T-helper 2 cell treated with Interferon-gamma antibody and Interleukin-4, amounts not matched to agents 100 ng/mL and 5 ng/mL, for 36 hours (primary cell): ENCODE measurements at places on chromosomes 11 and 22. TPM values are rescaled to one million over a fixed set of nuclear protein-coding genes. Genes with fewer than 3 reads are reported as not detected.

ZC3H7B gene
- total RNA-seq: 55.1 and 55.6 TPM in 2 replicates

ASRGL1 gene
- total RNA-seq: 10.8 and 11.3 TPM in 2 replicates

DNAJB7 gene
- not detected in 2 replicates for total RNA-seq

CCDC116 gene
- total RNA-seq: 0.23 and 0.66 TPM in 2 replicates

RCOR2 gene
- total RNA-seq: 0.16 and 0.25 TPM in 2 replicates

PI4KA gene
- total RNA-seq: 115 and 119 TPM in 2 replicates

YPEL4 gene
- total RNA-seq: 0.25 and 0.48 TPM in 2 replicates

HEPHL1 gene
- total RNA-seq: not detected in 2 replicates

OR5AL1 gene
- not detected in 2 replicates for total RNA-seq

BEST1 gene
- not detected in 2 replicates for total RNA-seq

THOC5 gene
- 56.6 and 61.3 TPM in 2 replicates for total RNA-seq

PTPRCAP gene
- 308 and 324 TPM in 2 replicates for total RNA-seq

ALKBH8 gene
- 10.3 TPM in 2 replicates for total RNA-seq

APLP2 gene
- 27.8 and 32.1 TPM in 2 replicates for total RNA-seq

AHNAK gene
- total RNA-seq: 288 and 291 TPM in 2 replicates

GLYAT gene
- not detected in 2 replicates for total RNA-seq

OR52H1 gene
- not detected in 2 replicates for total RNA-seq

TFIP11 gene
- 53.8 and 61.2 TPM in 2 replicates for total RNA-seq

GRK3 gene
- total RNA-seq: 40.6 and 45.0 TPM in 2 replicates

PLAAT3 gene
- 3.0 and 3.3 TPM in 2 replicates for total RNA-seq

GDPD4 gene
- total RNA-seq: not detected in 2 replicates

C11orf16 gene
- not detected in 2 replicates for total RNA-seq

SCGB1D2 gene
- total RNA-seq: not detected in 2 replicates

FOLR3 gene
- total RNA-seq: not detected in 2 replicates

CST6 gene
- total RNA-seq: 0.34 TPM in 1 of 2 replicates, not detected in the other

OR9I1 gene
- total RNA-seq: not detected in 2 replicates

CENATAC gene
- 51.2 and 52.3 TPM in 2 replicates for total RNA-seq

RABL2B gene
- 37.2 and 38.1 TPM in 2 replicates for total RNA-seq

SLN gene
- total RNA-seq: not detected in 2 replicates
